ENCODE measurements at places on chromosomes 5 and 9.

DNA sequence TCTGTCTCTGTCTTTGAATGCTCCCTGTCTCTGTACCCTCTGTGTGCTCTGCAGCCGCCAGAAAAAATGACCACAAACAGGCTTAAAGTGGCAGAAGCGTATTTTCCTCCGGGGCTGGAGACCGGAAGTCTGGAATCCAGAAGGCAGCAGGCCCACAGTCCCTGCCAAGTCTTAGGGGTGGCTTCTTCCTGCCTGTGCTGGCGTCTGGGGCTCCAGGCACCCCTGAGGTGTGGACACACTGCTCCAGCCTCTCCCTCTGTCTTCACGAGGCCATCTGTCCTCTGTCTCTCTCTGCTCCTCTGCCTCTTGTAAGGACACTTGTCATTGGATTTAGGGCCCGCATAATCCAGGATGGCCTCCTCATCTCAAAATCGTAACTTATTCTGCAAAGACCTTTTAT, 298.4 kb upstream of the IRX4 start:
- DNase-seq, result no peak

- no peak for DNase-seq
Observed at GRCh38 chr5:147699496-147700088, 82.9 kb downstream of the JAKMIP2 start.

- DNase-seq, result no peak
Observed at GRCh38 chr9:34322899-34323591, 6.0 kb downstream of the KIF24 start.

GRCh38 chr5:132056610-132057497, 3.6 kb upstream of the IL3 start:
- no peak for DNase-seq

- DNase-seq, result no peak
Observed at GRCh38 chr5:127299678-127300077, 9.1 kb downstream of the MEGF10 start.

DNA sequence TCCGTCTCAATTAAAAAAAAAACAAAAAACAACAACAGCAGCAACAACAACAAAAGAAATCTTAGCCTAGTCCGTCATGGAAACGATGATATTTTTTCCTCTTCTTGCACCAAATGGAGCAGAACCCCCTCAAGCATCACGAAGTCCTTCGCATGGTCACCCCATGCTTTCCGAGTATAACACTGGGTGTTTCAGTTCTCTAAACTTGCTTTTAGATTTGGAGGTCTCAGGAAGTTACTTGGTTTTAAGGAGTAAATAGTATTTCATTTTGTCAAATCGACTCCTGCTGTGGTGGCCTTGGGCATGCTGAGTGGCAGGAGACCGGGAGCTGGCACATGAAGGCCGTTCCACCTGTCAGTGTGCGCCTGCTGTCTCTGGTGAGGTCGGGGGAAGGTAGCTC, 118.5 kb upstream of the CACNA1B start:
- no peak for DNase-seq

DNA sequence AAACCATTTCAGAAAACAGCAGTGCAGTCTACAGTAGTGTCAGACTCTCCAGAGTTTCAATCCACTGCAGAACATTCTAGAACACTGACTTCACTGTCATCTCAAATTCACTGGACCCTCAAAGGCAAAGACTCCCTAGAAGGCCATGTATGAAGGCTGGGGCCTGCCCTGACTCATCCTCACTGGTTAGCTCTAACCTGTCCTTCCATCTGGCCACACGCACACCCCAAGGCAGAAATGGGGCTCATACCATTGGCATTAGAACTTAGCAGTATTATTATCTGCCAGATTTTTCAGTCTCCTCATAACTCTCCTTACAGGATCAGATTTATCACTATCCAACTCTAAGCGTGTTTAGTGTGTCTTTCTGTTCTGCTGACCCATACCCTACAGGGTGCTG, 20.4 kb downstream of the S1PR3 start:
- DNase-seq, result no peak

DNA sequence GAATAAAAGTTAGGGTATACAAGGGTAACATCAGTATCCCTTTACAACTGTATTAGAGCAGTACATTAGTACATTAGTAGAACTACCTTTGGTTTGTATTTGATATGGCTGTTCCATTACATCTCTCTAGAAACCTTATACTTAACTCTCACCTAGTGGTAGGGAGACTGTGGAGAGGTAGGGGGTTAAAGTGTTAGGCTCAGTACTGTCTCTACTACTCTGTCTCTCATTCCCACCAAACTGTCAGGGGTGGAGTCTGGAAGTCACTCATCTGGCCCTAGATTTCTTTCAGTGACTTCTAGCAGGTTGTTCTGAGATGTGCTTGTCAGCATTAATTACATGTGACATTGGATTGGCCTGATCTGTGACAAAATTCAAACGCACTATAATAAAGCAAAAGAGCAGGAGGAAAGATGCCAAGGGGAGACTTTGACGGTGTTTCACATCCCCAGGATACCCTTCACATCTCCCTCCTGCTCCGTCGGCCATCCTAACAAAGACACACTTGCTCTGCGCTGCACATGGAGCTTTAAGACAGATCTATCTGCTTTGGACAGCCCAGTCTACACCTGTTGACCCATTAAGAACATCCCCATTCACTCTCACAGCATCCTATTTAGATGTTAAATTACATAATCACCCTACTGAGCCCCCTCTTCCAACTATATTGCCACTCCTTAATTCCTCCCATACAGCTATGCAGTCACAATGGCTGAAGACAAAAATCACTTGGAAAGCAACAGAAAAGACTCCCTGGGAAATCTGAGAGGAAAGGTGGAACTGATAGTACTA, 1043.0 kb upstream of the DMAC1 start:
- no peak for DNase-seq

- DNase-seq, result no peak
Observed at GRCh38 chr5:136145030-136145429, 12.4 kb downstream of the SMAD5 start.

GRCh38 chr9:4799775-4800174, 7.0 kb downstream of the RCL1 start:
- DNase-seq, result no peak

- DNase-seq, result no peak
Observed at GRCh38 chr9:116124472-116125040, 29.0 kb upstream of the PAPPA start.

DNA sequence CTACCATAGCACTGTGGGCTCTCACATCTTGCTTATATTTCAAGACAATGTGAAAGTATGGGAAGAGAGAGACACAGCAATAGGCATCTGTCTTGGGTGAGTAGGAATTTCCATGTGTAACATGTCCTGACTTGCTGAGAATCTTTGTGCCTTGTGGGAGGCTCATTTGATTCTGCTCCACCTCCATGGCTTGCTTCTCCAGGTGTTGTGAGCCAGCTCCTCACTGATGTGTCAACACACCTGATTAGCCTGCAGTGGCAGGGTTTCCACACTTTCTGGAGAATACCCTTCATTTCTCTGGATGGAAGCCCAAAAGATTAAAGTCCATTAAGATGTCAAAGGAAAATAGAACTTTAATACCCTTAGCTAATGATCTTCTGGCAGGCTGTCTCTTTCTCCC, 613.6 kb downstream of the ZNF608 start:
- DNase-seq, result no peak

DNA sequence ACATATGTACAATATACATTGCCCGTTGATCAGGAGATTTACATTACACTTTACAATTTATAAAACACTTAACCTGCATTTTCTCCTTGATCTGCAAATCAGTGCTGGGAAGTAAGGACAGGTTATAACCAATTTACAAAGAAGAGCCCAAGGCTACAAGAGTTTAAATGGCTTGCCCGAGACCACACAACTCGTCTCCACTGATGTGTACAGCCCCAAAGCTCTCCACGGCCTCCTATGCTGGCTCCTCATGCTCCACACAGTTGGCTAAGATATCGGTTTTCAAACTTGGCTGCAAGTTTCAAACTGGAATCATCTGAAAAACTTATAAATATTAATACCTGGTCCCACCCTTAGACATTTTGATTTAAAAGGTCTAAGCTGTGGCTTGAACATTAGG, 10.3 kb downstream of the ACTL7B start:
- no peak for DNase-seq

DNA sequence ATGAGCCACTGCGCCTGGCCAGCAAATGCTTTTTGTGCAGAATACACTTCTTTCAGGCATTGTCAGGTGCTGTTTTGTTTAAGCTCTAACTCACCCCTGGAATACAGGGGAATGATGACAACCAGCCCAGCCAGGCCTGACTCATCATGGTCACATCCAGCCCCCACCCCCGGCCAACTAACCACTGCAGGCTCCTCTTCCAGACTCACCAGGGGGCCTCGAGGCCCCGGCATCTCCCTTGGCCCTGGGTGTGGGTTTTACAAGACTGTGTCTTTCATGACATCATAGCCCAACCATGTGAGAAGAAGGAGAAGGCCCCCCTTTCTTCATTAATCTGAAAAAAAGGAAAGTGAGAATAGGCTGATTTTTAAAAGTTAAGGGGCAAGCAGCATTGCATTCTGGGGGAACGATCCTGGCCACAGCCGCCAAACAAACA, 35.5 kb downstream of the OLFML2A start:
- no peak for DNase-seq

DNA sequence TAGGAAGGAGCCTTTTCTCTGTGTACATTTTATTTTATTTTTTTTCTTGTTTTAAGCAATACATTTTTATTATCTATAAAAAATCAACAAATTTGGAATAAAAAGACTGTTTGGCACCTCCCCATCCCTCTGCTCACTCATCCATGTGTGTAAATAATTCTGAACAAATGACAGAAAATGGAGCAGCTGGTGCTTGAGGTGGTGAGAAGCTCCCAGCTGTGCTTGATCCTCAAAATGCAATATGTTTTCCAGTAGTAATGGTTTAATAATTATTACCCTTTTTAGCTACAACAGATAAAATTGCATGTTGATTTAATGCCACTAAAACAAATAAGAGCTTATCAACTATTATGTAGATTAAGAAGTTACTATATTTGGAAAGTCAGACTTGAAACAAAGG, 132.5 kb downstream of the CDH18 start:
- no peak for DNase-seq

DNA sequence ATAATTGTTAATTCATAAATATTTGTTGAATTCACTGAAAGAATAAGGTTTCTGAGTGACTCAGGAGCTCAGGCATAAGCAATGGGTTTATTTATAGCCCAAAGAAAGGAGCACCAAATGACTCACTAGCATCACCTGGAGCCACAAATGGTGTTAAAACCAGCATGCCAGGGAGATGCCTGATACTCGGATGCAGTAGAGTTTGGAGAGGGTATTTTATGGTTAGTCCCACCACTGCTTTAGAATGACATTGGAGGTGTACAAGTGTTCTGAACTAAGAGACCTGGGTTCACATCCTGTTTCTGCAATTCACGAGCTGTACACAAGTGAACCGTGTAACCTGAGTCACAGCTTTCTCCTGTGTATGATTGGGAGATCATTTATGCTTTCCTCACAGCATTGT, 25.2 kb downstream of the CCL28 start:
- DNase-seq, result no peak

DNA sequence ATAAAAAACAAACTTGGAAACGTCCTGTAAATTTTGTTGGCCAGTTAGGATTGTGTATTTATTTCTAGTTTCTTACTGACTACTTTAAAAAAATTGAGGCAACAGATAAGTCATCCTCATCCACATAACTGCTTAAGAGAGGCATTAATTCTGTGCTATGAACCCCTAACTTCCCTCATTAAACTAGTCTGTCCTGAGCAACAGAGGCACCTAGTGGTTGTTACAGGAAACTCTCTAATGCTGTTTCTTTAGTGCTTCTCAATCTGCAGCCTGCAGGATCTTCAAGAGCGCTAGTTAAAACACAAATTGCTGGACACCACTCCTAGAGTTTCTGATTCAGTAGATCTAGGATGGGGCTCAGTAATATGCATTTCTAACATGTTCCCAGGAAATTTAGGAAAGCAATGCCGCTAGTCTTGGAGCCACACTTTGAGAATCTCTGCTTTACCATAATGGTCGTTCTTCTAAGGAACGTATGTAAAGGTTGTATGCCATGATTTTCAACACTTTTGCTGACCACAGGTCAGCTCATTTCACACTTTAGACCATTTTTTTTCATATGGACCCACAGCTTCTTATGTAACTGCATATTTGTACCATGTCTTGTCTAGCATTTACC, 410.1 kb upstream of the SMARCA2 start:
- no peak for DNase-seq

DNA sequence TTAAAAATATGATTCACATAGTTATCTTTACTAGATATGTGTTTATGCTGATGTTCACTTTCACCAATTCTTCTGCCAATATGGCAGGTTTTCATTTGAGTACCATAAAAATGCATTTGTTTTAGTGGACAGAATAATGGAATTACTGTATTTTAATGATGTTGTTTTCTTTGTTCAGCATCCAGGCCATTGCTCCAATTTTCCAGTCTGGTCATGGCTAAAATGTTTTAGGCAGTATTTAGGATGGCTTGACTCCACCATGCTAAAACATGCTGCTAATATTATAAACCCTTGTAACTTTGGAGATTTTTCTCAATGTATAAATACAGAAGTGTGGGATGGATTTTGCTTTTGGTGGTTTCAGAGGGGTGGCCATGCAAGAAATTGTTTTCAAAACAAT, 273.0 kb upstream of the RPS23 start:
- DNase-seq, result no peak

GRCh38 chr9:9961487-9961886, 651.3 kb downstream of the PTPRD start:
- DNase-seq, result no peak

DNA sequence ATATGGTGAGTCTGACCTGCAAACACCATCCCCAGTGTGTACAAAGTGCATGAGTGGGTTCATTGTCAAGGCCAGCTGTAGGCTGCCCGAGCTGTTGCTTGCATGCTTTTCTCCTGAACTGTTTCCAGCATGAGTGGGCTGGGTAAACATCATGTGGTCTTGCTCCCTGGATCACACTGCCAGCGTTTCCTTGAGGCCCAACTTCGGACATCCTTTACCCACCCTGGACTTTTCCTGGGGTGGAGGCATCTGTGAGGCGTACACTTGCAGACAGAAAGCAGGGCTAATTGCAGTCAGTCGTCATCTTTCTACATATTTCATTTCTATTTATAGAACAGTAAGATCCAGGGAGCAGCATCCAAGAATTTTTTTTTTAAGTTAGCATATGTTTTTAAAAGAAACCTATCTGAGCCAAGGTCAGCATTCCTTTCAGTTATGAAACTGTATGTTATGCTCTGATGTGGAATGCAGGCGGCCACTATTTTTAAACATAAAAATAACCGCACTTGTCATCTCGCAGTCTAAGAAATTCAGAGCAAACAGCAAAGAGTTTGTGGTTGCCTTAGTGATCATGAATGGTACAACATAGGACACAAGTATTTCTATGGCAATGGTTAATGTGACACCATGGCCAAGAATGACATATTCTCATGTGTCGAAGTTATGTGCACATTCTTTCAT, 106.5 kb upstream of the DMRT1 start:
- DNase-seq, result no peak

DNA sequence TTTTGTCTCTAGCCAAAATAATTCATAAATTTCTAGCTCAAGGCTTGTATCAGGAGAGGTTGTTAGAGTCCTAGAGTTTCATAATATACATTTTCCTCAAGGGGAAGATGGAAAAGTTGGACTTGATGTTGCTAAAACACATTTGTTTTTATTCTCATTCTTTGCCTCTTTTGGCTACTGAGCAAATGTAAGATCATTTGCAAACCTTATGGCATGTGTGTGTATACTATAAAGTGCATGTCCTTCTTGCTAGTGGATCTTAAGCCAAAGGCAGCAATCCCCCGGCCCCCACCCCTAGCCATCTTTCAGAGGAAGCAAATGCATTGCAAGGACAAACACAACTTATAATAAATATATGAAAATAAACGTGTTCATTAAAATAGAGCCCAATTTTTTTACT, 43.0 kb downstream of the ADAMTSL1 start:
- DNase-seq, result no peak

Data from KG1 (cell line).